ENCODE measurements at places on chromosomes 11 and 22.

DNA sequence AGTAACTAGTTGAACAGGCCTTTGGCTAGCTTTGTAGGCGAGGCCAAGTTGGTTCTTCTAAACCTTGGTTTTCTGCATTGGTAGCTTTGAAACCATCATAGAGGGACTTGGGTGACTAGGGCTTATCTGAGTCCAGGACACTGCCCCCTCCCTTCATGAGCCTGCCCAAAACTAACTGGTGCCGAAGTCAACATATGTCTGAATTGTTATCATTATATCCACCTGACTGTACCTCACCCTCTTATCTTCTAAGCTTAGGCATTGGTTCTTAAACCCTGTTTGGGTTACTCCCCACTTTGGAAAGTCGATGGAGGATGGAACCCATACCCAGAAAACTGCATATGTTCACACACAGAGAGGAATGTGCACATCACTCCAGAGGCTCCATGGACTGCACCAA, 7.6 kb upstream of the MAPK8IP1 start:
- DNase-seq: no peak

DNA sequence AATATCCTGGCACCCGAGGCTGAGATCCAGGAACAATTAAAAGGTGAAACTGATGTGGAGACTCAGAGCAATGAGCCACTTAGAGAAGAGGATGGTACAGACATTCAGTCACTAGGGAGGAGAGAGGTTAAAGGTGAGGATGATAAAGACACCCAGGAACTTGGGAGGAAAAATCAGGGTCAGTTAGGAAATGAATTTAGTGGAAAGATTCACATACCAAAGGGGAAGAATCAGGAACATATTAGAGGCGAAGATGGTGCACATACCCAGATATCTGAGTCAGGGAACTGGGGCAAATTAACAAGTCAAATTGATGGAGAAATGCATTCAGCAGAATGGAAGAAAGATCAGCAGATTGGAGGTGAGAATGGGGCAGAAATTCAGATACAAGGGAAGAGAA, 4.1 kb upstream of the MEI1 start:
- no peak for DNase-seq

- no peak for DNase-seq
These were observed 15.1 kb downstream of the OR10V1 start for GRCh38 chr11:59698506-59698905.

GRCh38 chr22:29604076-29604360, 585 bp downstream of the NF2 start:
- DNase-seq: no peak

GRCh38 chr11:61345170-61345610, 12.2 kb downstream of the TKFC start:
- DNase-seq: no peak

- no peak for DNase-seq
These were observed 36.0 kb downstream of the DEPDC5 start for GRCh38 chr22:31789803-31790202.

GRCh38 chr11:19777039-19777376, 64.4 kb downstream of the NAV2 start:
- no peak for DNase-seq

DNA sequence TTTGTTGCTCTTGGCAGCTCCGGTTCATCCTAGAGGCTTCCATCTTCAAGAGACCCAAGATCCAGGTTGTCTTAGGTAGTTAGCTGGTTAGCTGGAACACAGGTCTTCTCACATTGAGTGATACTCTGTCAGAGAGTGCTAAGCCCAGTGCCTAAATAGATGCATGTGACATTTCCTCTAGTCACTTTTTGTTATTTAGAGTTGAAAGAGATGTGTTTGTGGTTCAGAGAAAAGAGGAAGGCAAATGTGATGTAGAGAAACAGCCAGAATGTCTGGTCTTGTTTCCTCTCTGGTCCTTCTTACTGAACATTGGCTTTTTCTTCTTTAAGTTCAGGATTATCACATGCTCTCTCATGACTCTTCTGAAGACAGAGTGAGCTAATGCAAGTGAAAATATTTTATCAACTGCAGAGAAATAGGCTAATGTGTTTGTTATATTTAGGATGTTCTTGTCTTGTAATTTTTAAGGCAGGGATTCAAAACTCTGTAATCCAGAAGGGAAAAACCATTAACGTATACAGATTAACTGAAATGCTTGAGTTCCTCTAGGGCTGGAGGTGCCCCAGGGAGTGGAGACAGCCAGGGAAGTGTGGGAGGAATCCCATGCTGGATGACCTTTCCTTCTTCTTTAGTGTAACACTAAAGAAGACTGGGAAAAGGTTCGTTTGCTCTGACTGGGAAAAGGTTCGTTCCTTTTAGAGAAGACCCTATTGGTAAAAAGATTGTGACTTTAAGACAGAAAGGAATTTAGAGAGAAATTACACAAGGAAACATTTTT, 75.4 kb downstream of the SWAP70 start:
- DNase-seq: no peak

DNA sequence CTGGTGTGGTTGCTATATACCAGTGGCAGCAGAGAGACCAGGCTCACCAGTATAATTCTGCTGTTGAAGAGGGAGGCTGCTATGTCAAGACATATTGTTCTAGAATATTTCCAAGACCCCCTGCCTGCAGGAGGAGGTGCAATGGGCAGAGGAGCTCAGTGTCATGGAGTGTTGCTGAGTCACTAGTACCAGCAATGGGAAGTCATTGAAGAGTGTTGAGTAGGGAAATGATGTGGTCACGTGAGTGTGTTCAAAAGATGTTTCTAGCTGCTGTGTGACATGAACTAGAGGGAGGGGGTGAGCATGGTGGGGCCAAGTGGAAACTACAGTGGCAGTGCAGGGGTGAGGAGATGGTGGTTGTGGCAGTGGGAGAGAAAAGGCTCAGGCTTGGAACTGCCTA, 76.3 kb upstream of the BIRC3 start:
- DNase-seq: no peak

DNA sequence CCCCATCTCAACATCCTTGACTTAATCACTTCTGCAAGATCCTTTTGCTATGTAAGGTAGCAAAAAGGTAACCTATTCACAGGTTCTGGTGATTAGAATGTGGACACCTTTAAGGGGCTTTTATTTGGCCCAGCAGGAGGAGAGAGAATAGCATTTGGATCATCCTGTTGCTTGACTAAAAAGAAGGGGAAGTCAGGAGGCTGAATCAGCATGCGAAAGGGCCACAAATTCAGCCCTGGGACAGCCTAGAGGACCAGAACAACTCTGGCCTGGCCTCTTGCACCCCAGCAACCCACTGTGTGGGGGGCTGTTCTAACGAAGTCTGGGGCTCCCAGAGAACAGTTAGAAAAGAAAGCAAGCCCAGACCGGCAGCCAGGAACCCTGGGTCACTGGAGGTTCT, 3.2 kb upstream of the HMOX1 start:
- no peak for DNase-seq

- no peak for DNase-seq
These were observed 11.9 kb downstream of the TTLL1 start for GRCh38 chr22:43077121-43077877.

- DNase-seq: no peak
These were observed 58.9 kb upstream of the CLMP start for GRCh38 chr11:123253911-123254310.

- no peak for DNase-seq
These were observed 3.8 kb downstream of the OR10S1 start for GRCh38 chr11:123973816-123974215.

- DNase-seq: no peak
These were observed 199.4 kb upstream of the LUZP2 start for GRCh38 chr11:24297461-24297860.

DNA sequence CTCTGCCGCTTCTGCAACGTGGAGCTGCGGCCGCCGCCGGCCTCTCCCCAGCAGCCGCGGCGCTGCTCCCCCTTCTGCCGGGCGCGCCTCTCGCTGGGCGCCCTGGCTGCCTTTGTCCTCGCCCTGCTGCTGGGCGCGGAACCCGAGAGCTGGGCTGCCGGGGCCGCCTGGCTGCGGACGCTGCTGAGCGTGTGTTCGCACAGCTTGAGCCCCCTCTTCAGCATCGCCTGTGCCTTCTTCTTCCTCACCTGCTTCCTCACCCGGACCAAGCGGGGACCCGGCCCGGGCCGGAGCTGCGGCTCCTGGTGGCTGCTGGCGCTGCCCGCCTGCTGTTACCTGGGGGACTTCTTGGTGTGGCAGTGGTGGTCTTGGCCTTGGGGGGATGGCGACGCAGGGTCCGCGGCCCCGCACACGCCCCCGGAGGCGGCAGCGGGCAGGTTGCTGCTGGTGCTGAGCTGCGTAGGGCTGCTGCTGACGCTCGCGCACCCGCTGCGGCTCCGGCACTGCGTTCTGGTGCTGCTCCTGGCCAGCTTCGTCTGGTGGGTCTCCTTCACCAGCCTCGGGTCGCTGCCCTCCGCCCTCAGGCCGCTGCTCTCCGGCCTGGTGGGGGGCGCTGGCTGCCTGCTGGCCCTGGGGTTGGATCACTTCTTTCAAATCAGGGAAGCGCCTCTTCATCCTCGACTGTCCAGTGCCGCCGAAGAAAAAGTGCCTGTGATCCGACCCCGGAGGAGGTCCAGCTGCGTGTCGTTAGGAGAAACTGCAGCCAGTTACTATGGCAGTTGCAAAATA, 816 bp downstream of the PDE3B start:
- DNase-seq: peak; percentile 36

DNA sequence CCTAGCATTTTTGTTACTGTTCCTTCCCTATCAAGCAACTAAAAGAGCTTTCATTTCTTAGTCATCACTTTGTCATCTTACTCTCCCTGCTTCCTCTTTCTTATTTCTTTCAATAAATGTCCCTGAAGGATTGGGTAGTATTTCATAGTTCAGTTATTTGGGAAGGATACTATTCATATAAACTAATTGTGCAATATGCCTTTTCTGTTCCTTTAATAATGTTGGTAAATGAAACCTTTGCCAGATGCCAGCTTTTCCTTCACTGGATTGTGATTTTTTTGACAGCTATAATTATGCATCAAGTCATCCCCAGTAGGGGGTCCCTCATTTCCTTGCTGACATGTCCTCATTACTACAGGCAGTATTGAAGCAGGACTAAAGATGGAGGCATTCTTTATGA, 101.7 kb downstream of the ATM start:
- no peak for DNase-seq

- no peak for DNase-seq
These were observed 3.0 kb downstream of the LRFN4 start for GRCh38 chr11:66859686-66860448.

- DNase-seq: no peak
These were observed 4.1 kb downstream of the TRABD start for GRCh38 chr22:50189849-50190181.

- DNase-seq: no peak
These were observed 2.2 kb downstream of the MCAM start for GRCh38 chr11:119314726-119315125.

DNA sequence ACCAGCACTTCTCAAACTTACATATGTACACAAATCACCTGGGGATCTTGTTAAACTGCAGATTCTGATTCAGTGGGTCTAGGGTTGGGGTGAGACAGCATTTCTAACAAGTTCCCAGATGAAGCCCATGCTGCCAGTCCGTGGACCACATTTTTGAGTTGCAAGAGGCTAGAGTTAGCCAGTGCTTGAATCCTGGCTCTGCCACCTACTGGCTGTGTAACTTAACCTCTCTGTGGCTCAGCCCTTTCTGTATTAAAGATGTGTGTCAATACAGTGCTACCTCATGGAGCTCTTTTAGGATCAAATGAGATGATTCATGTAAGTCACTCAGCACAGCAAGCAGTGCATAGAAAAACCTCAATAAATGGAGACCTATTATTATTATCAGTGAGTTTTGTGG, 90.2 kb upstream of the ISX start:
- DNase-seq: no peak

DNA sequence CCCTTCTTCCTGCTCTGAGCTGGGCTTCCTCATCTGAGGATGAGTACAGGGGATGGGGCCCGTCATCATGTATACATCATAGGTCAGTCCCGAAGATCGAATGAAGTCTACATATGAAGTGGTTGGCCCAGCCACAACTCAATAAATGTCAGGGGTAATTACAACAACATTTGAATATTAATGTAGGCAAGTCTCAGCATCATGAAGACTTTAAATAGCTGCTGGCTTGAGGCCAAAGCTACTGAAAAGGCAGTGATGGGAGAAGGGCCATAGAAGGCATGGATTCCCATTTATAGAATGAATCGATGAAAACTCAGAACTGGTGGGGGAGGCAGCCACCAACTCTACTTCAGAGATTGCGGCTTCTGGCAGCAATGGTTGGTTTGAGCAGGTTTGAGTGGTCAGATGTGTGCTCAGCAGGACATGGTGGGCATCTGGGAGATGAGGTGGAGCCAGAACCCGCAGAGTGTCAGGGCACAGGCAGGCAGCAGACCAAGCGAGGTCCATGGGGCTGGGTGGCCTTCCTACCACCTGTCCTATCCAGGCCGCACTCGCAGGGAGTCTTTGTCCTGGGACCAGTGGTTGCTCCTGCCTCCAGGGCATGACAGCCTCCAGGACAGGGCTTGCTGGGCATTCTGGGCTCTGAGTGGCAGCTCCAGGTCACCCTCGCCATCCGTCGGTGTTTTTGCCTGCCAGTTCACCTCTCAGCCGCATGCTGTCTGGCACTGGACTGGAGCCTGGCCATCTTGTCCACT, 919.1 kb downstream of the TBC1D22A start:
- DNase-seq: no peak

- DNase-seq: no peak
These were observed 148.6 kb downstream of the LDLRAD3 start for GRCh38 chr11:36092314-36093030.

DNA sequence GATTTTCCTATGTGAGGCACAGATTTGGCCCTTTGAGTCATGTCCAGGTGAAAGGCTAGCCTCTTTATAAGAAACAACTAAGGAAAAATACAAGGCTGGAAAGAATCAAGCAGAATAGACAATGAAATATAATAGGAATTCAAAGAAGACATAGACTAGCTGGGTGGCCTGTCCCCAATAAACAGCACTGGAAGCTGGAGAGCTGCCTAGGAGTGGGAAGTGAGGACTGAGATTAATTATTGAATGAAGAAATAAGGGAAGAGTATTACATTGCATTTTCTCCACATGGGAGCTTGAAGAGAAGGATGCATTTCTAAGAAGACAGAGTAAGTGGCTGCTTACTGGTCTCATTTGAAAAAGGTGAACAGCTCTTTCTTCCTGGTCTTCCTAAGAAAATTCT, 100.0 kb downstream of the CCDC34 start:
- no peak for DNase-seq

DNA sequence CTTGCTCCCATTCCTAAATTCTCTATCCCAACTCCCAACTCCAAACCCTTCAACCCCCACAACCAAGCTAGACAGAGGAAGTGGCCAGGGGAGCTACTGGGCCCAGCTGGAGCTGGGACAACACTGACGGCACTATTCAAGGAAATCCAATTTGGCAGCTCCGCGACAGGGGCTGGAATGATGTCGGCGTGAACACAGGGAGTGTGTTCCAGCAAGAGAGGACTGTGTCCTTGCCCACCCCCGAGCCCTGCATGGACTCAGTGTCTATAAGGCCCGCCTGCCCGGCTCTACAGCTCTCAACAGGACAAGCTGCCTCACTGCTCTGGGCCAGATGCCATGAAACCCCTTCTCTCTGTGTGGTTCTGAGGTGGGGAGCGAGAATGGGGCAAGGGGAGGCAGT, 11.3 kb downstream of the PCSK7 start:
- DNase-seq: no peak

GRCh38 chr11:68867066-68867465, 25.4 kb upstream of the CPT1A start:
- no peak for DNase-seq

All from stimulated activated CD4-positive, alpha-beta T cell treated with anti-CD3 and anti-CD28 coated beads, Interleukin-1b, Interleukin-23, amount 100 ng/mL, for 48 hours (primary cell).